Fibroblast of skin of left biceps (primary cell): ENCODE measurements at places on chromosomes 4 and X.

- no peak for DNase-seq
These were observed 53.1 kb downstream of the ZNF732 start for GRCh38 chr4:252065-252601.

DNA sequence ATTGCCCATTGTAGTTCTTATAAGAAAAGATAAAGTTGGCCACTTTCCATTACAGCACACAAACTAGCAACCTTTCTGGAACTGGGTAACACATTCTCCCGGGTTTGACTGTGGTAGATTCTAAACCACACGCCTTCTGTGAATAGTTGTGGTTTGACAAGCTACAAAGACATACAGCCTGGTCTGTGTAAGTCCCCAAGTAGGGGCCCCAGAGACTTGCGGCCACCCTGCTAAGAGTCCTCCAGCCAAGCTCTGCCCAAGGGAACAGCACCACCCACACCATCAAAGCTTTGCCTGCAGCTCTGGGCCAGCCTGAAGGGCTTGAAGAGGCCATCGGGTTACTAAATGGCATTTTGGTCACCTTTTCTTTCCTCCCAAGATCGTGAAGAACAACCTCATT, 203.4 kb downstream of the MAML3 start:
- DNase-seq: peak; percentile 74

GRCh38 chr4:173433447-173433846, 34.5 kb upstream of the SCRG1 start:
- DNase-seq: no peak

GRCh38 chr4:147011411-147011810, 65.7 kb upstream of the TTC29 start:
- no peak for DNase-seq

DNA sequence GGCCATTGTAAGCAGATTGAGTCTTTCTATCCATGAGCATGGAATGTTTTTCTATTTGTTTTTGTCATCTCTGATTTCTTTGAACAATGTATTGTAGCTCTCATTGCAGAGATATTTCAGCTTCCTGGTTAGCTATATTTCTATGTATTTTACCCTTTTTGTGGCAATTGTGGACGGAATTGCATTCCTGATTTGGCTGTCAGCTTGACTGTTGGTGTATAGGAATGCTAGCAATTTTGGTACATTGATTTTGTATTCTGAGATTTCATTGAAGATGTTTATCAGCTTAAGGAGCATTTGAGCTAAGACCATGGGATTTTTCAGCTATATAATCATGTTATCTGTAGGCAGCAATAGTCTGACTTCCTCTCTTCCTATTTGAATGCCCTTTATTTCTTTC, 154.6 kb downstream of the GUCY2F start:
- no peak for DNase-seq

DNA sequence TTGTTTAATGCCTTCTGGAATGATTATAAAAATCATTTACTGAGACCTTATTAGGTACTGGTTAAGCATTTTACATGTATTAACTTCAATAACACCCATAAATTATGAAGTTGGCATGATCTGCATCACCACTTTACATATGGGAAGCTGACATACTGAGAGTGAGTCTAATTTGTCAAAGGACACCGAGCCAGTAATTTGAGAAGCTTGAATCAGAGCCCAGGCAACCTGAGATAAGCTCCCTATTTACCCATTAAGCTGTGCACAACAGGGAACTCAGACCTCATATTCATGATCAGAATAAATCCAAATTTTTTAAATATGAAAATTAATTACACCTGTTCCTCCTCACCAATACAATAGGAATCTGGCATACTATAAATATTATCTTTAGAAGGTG, 247.9 kb upstream of the EPHA5 start:
- no peak for DNase-seq

- DNase-seq: no peak
These were observed 121.2 kb downstream of the TBCK start for GRCh38 chr4:106194801-106195200.

- no peak for DNase-seq
These were observed 73.9 kb upstream of the MAP9 start for GRCh38 chr4:155450676-155451075.

DNA sequence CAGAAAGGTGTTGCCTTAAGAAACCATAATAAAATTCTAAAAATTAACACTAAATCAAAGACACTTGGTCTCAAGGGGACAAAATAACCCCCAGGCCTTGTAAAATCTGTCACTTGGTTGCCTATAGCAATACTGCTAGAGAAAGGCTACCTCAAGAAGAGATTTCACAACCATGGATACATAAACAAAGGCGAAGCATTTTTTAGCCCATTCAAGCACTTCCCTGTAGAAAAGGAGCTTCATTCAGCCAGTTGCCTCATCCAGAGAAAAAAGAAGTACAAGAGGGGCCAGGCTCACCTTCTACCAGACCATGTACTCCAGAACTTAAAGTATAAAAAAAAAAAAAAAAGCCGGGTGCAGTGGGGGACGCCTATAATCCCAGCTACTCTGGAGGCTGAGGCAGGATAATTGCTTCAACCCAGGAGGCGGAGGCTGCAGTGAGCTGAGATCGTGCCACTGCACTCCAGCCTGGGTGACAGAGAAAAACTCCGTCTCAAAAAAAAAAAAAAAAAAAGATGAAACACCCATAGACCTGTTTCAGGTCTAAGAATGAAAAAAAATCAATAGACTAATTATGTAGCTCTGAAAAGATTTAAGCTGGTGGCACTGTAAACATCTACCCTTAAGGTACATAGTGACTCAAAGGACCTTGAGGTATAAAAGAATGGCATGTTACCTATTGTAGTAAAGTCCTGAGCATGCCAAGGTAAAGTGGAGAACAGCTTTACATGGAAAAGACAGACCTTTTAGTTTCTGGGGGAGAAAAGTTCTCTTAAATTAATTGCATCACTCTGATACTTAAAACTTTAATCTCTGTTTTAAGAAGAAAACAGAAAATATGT, 18.0 kb downstream of the RUFY3 start:
- DNase-seq: no peak

GRCh38 chr4:97396097-97396496, 747.2 kb downstream of the STPG2 start:
- no peak for DNase-seq

DNA sequence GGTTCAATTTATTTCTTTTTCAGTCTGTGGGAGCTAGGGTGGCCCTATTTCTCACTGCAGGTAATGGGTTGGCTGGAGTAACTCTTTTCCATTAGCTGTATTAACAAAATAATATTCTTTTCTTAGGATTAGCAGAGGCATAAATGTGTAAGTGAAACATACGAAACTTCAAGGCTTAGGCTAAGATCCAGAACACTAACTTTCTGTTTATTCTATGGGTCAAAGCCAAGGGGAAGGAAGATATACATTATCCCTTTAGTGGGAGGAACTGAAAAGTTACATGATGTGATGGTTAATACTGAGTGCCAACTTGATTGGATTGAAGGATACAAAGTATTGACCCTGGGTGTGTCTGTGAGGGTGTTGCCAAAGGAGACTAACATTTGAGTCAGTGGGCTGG, 66.4 kb downstream of the DCAF8L2 start:
- DNase-seq: no peak

DNA sequence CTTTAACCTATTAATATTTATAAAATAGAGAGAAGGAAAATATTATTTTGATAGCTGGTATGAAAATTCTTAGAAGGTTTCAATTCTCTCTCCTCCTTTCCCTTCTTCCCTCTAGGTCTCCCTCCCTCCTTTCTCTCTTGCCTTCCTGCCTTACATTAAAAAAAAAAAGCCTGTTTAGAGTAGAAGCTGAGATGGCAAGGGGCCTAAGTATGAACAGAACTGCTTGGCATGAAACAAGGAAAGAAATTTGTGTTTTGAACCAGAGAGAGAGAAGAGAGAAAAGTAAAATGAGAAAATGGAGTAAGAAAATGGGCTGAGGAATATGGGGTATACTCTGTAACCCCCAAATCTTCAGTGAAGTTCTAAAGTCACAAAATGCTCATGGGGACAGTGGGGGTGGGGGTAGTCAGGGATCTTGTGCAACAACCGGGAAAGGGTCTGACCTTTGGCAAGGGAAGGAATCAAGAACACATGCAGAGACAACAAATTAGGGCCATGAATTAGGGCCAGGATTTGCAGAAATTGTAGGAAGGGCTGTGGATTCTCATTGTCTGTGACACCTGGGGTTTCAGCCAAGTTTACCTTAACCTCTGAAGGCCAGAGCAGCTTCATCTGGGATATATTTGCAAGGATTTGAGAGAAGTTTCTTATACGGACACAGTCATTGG, 30.6 kb downstream of the SUPT20HL2 start:
- DNase-seq: no peak

GRCh38 chr4:148632476-148632875, 190.3 kb upstream of the NR3C2 start:
- DNase-seq: no peak

DNA sequence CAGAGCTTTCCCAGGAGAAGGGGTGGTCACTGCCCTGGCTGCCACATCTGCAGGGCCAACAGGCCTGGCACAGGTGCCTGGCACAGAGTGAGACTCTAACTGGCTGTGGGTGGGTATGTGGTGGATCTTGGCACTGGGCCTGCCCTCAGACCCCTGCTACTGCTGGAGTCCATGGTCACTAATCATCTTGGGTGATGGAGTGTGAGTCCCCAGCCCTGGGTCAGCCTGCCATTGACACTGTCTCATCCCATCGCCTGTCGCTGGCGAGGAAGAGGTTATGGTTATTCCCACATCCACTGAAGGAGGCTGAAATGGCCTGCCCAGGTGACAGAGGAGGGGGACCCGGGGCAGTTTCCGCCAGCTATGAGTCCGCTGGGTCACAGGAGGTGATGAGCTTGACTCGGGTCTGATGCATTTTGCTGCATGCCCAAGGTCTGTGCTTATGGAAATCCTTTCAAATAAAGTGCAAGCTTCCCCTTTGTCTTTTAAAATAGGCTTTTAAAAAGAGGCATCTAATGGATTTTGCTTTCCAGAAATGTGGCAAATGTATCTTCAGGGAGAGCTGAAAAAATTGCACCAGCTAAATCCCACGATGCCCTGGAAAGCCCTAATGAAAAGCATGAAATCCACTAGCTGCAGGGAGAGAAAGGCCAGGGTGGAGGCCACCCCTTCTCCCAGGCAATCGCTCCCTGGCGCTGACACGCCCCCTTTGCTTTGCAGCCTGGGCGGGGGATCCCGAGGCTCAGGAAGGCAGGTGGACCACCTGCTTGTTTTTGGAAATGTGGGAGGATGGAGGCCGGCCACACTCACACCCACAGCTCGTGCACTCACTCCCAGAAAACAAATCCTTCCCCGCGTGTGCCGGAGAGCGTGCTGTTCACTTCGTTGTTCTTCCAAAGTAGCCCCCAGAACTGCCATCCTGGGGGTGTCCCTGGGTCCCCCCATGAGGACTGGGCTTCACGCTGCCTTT, 54.9 kb downstream of the ABLIM2 start:
- no peak for DNase-seq

- no peak for DNase-seq
These were observed 137.6 kb downstream of the TECRL start for GRCh38 chr4:64271601-64272081.

DNA sequence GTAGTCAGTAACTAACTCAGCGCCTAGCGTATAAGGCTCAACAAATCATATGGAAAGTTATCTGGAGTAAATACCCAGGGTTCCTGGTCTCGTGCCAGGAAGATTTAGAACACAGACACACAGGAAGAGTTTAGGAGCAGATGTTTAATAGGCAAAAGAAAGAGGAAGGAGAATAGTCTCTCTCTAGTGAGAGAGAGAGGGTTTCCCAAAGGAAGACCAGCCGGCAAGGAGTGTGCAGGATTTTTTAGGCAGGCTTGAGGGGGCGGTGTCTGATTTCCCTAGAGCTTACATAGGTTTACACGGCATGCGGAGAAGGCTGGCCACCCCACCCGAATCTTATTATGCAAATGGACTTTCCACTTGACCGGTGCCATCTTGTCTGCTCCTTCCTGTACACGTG, 284.0 kb upstream of the FRG1 start:
- no peak for DNase-seq

DNA sequence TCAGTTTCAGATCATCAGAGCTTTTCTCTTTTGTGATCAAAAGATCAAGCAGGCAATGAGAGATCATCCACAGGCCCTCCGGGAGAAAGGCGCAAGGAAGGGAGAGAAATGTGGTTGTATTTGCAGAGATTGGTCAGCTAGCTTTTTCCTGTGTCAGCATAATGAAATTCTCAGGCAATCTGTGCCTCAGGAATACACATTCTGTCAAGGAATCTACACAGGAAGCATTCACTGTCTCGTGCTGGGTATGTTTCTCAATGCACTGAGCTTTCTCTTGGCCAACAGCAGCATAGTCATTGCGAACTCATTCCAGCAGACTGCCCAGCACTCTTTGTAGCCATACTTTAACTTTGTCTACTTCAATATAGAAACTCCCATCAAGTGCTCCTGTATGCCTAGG, 413.7 kb downstream of the PPP3CA start:
- DNase-seq: no peak

DNA sequence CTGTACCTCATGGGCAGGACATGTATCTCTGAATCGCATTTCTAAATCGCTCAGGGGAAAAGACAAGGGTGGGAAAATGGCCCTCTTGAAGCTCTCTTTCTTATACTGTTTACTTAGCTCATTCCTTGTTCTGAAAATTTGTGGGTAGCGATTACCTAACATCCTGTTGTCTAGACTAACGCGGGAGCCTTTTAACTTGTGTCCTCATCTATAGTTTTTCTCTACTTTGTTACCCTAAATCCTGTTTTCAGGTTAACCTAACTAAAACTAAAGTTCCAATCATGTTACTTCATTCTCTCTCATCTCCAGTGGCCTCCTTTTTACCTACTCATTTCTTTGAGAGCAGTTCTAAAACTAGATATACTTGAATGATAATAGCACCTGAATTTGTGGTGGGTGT, 45.0 kb downstream of the SNX25 start:
- DNase-seq: no peak

- DNase-seq: no peak
These were observed 8.2 kb downstream of the SLC38A5 start for GRCh38 chrX:48461830-48462229.

DNA sequence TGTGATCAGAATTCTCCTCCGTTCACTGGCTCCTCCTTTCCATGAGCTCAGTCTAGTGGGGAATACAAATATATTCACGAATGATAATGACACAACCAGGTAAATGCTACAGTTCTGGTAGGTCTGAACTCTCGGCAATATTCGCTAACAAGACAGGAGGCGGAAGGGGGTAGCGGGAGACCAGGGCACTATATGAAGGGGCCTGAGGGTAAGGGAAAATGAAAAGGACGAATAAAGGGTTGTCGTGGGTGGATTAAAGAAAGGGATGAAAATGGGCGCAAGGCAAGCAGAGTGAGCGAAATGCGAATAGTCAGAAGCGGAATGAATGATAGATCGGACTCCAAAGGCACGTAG, 743 bp downstream of the NKAP start:
- no peak for DNase-seq

- no peak for DNase-seq
These were observed 1.0 kb upstream of the GABRG1 start for GRCh38 chr4:46124773-46125413.
